ENCODE measurements at places on chromosomes 12 and 14. TPM values are rescaled to one million over a fixed set of nuclear protein-coding genes. Genes with fewer than 3 reads are reported as not detected.

The TOMM20L gene
- total RNA-seq, result not detected

The FAM234B gene
- 5.1 TPM for total RNA-seq

The HOTAIR gene
- 1.8 TPM for total RNA-seq

The LAG3 gene
- total RNA-seq, result 0.18 TPM

The PLCZ1 gene
- total RNA-seq, result not detected

The SERPINA9 gene
- not detected for total RNA-seq

The GSC gene
- total RNA-seq, result 2.9 TPM

The CD69 gene
- total RNA-seq, result 0.93 TPM

The CCDC177 gene
- total RNA-seq, result under 0.01 TPM
